ENCODE measurements at places on chromosomes 4 and X.

GRCh38 chrX:136802515-136802914, 21.8 kb upstream of the ARHGEF6 start:
- DNase-seq, result no peak

GRCh38 chr4:102478186-102478585, 23.0 kb upstream of the NFKB1 start:
- no peak for DNase-seq

- no peak for DNase-seq
These were observed 93.2 kb downstream of the ARSF start for GRCh38 chrX:3134316-3134945.

DNA sequence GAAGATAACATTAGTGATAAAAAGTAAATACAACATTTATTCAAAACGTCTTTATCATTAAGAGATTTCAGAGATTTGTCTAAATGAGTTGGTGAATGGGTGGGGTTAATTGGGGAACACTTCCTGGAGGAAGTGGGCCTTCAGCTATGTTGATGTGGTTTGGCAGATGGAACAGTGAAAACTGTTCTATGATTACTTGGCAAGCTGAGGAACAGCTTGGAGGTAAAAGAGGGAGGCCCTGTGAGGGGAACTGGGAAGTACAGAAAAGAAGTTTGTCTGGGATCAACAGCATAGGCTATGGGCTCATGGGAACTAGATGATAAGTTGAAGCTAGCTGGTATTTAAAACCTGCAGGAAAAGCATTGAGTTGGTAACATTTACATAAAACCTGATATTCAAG, 26.0 kb downstream of the OCRL start:
- DNase-seq, result no peak

- DNase-seq, result no peak
These were observed 507.9 kb downstream of the TECRL start for GRCh38 chr4:63901304-63901703.

DNA sequence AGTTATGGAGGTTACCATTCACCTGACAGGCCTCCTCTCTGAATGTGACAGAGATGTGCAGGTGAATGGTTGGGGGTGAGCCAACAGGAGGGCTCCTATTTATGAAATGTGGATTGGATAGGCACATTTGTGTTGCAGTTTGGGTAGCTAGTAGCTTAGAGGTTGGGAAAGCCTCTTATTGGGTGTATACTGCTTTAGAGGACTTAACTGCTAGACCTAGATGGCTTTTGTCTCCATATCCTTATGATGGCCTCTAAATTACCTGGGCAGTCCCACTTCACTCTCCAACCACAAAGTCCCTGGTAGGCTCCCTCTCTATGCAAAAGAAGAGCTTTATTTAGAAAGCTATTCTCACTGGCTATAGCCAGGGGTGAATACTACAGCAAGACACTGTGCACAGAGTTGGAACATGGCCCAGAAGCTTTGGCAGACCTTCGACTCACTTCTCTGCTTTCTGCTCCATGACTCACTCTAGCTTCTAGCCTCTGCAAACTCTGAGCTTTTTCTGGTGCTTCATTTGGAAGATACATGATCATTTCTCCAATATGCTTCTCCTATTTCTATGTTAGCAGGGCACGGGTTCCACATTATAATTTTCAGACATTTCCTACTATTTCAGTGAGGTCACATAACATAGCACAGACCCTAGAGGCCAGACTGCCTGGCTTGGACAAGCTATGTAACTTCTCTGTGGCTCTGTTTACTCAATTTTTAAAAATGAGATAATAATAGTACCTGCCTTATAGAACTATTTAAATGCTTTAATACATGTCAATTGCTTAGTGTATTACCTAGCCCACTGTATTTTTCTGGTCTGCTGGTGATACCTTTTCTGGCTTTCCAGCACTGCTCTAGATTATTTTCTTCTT, 6.0 kb upstream of the VGLL1 start:
- peak; percentile 0 for DNase-seq

DNA sequence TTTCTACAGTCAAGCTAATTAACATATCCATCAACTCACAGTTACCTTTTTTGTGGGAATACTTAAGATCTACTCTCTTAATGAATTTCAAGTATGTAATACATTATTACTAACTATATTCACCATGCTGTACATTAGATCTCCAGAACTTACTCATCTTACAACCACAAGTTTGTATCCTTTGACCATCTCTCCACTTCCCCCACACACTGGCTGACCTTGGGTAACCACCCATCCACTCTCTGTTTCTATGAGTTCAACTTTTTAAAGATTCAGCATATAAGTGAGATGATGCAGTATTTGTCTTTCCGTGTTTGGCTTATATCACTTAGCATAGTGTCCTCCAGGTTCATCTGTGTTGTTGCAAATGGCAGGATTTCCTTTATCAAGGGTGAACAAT, 30.5 kb upstream of the MAGED1 start:
- DNase-seq, result no peak

DNA sequence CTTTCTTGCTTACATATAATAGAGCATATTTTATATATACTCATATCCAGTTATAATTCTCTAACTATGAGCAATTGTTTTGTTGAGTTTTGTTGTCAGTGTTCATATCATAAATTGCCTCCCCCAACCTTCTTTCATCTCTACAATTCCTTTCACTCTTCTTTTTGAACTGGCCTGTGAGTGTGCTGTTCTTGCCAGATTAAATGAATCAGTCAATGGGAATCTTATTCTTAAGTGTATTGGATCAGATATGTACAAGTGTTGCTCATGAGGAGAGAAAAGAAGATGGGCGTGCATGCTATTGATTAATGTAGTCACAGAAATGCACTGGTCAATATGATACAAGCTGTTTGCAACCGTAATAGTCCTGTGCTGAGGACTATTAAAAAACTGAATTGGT, 728.1 kb upstream of the MAGEB2 start:
- DNase-seq, result no peak

DNA sequence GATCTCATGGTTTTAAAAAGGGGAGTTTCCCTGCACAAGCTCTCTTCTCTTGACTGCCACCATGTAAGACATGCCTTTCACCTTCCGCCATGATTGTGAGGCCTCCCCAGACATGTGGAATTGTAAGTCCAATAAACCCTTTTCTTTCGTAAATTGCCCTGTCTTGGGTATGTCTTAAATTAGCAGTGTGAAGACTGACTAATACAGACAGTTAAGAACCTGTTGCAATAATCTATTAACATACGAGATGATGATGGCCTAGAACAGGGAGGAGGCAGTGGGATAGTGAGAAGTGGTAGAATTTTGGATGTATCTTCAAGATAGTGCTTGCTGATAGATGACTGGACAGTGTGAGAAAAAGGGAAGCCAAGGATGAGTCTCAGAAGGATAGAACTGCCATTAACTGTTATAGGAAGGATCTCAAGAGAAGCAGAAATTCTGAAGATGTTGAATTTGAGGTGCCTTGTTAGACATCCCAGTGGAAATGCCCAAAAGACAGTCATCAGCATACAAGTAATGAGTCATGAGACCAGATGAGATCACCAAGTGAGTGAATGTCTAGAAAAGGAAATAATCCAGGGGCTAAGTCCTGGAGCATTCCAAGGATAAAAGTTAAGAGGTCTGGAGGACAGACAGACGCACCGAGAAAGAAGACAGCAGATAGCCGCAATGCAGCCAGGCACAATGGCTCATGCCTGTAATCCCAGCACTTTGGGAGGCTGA, 38.8 kb upstream of the UGDH start:
- DNase-seq, result no peak
